T-cell (primary cell): ENCODE measurements at places on chromosomes 5 and 9. TPM values are rescaled to one million over a fixed set of nuclear protein-coding genes. Genes with fewer than 3 reads are reported as not detected.
A peak's percentile ranks its signal among the peaks of the same experiment; 100 is the strongest.

Gene TYRP1
- not detected for total RNA-seq

GRCh38 chr5:14628346-14628745 is 36.2 kb upstream of the OTULIN start:
- peak; percentile 55 for DNase-seq

GRCh38 chr9:90127923-90128322 is 514.7 kb downstream of the DIRAS2 start:
- DNase-seq: no peak

DNA sequence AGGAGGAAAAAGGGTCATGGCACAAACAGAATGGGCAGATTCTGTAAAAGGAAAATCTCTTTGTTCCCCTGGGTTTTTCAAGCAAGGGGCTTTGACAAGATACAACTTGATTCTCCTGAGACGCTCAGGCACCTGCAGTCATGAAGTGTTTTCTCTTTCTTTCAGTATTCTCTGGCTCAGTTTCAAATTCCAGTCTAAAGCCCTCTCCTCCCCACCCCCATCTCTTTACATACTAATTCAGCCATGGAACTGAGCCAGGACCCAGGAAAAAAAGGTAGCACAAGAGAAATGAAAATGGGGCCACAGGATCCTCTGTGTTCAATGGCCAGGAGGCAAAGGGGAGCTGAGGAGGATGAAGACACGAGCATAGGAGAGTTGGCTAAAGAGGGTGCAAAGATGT is 408.4 kb downstream of the SPOCK1 start:
- no peak for DNase-seq

DNA sequence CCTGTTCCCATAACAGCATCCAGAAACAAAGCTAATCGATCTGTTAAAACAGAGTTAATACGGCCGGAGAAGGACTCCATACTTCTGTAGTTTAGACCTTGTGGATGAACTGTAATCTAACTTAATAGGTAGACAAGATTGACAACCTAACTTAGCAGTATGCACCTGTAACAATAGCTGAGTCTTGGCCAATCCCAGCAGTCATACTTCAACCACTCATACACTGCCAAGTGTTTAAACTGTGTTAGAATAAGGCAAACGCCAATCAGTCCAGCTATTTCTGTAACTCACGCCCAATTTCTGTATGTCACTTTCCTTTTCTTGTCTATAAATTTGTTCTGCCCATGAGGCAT is 33.7 kb upstream of the MACIR start:
- no peak for DNase-seq

- DNase-seq: no peak
Measured at GRCh38 chr5:178416919-178417318, 173.3 kb downstream of the COL23A1 start.

DNA sequence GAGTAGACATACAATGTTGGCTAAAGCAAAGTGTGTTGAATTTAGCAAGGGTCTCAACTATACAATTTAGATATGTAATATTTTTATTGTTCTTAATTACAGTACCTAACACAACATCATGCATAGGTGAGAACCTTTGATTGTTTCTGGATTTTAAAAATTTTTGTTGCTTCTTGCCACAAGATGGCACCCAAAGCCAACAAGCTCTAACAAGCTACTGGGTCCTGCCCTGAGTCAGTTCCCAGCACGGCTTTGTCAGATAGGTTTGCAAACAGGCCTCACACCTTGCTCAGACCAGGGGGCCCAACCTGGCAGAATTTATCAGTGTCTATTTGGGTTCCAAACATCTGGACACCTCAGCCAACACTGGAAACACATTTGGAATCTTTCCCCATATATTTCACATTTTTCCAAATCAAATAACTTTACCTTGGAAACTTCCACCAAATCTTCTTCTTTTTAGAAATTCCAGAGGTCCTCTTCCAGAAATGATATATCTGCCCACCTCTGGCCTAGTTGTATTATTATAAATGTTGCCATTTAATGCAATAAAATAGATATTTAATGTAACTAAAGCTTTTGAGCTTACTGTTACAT is 49.5 kb upstream of the EGFLAM start:
- no peak for DNase-seq
